ENCODE measurements at places on chromosomes 4 and X. TPM values are rescaled to one million over a fixed set of nuclear protein-coding genes. Genes with fewer than 3 reads are reported as not detected.

The TENT5D gene
- not detected for total RNA-seq

The STAP1 gene
- not detected for total RNA-seq

The SSX2 gene
- not detected for total RNA-seq

The CLDN22 gene
- not detected for total RNA-seq

The CSAG3 gene
- total RNA-seq: not detected

The GPR119 gene
- total RNA-seq: not detected

The GLRA2 gene
- not detected for total RNA-seq

The ARX gene
- not detected for total RNA-seq

Measured in bronchus fibroblast of lung (primary cell).